ENCODE measurements at places on chromosomes 16 and 17.
A peak's percentile ranks its signal among the peaks of the same experiment; 100 is the strongest.

- DNase-seq = no peak
These were observed 17.9 kb downstream of the IGFBP4 start for GRCh38 chr17:40460968-40461731.

GRCh38 chr16:50718061-50718760 lies 23.7 kb upstream of the CYLD start:
- DNase-seq = no peak

DNA sequence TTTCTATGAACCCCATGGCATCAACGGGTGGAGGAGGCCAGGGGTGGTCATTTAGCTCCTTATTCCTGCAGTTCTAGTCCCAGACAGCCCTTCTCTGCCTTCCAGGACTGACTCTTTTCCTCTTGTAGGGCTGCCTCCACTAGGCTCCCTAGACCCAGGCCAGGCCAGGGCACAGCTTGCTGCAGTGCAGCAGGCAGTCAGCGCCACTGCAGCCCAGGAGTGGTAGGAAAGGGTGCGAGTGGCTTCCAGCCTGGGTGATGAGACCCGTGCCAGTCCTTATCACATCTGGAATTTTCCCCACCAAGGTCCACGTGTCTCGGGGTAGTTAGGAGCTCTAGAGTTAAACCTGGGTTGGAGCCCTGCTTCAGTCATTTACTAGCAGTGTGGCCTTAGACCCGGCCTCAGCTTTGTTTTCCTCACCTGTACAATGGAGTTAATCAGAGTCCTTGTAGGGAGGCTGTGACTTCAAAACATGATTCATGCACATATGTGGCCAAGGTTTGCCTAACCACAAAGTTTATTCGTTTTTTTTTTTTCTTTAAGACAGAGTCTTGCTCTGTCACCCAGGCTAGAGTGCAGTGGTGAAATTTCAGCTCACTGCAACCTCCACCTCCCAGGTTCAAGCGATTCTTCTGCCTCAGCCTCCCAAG lies 4.7 kb downstream of the SLC5A11 start:
- no peak for DNase-seq

GRCh38 chr17:37737081-37737480 lies 7.8 kb downstream of the HNF1B start:
- no peak for DNase-seq

- DNase-seq = no peak
These were observed 2.5 kb upstream of the MAP3K14 start for GRCh38 chr17:45319239-45319703.

DNA sequence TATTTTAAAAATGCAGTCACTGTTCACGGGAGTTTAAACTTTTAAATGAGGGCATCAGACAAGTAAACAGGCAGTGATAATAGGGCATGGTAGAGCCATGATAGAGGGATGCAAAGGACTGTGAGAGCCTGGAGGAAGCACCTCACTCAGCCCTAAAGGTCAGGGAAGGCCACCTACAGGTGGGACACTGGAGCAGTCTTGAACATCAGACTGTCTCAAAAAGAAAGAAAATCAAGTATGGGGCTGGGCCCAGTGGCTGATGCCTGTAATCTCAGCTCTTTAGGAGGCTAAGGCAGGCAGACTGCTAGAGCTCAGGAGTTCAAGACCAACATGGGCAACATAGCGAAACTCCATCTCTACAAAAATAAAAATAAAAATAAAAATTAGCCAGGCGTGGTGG lies 31.0 kb upstream of the DHRS7B start:
- DNase-seq = no peak

GRCh38 chr16:27335349-27336053 lies 21.7 kb downstream of the IL4R start:
- no peak for DNase-seq

DNA sequence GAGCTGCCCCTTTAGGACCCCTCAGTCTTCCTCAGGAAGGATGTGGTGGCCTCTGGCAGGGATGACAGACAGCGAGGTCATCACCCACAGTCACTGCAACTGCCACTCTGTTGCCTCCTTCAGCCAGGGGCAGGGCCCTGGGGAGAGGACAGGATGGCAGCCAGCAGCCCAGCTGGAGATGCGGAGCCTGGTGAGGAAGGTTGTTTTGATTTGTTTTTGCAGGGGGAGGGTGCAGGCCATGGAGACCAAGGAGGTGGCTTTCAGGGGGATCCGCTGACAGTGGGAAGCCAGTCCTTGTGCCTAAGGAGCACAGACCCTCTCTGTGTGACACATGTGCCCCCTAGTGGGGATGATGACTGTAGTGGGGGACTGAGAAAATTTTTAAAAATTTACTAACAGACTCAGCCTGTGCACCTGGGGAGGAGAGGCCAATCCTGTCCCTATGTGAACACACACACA lies 7.4 kb downstream of the PRCD start:
- DNase-seq = no peak

DNA sequence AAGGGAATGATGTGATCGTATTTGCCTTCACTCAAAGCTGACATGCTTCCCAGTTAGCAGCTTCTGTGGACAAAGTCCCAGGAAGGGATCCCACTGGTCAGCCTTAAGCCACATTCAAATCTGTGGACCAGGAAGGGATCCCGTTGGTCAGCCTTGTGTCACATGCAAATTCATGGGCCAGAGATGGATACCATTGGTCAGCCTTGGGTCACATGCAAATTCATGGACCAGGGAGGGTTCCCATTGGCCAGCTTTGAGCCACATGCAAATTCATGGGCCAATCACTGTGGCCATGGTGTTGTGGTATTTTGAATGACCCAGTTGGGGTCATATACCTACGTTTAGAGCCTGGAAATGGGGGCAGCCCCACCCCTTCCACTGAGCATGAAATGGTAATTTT lies 201.6 kb downstream of the HS3ST4 start:
- DNase-seq = no peak

DNA sequence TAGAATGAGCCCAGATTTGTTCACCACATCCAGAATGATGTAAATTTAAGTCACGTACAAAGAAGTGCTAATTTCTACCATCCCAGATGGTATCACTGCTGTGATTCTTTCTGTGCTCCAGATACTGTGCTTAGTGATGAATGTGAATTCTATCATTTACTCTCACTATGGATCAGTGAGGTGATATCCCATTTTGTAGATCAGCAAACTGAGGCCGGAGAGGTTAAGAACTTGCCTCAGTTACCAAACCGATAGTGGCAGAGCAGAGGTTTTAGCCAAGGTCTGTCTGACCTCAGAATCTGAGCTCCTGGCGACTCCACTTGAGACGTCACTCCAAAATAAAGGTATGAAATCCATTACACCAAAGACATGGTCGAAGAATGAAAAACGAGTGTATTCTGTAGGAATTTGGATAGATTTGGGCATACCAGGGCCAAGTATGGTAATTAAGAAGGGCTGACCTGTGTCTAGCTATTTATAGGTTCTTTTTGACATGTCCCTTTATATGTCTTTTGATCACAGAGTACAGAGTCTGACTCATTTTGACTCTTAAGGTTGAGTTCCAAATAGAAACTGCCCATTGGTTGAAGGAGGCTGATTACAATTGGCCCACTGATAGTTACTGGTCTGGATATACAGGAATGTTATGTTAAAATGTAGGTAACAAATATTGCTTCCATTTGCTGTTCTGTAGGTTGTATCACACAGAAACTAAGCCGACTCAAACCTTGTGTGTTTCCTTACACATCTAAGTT lies 10.0 kb downstream of the MAP2K6 start:
- DNase-seq = no peak

- peak; percentile 79 for DNase-seq
These were observed 8.0 kb downstream of the FLYWCH1 start for GRCh38 chr16:2919511-2920255.

DNA sequence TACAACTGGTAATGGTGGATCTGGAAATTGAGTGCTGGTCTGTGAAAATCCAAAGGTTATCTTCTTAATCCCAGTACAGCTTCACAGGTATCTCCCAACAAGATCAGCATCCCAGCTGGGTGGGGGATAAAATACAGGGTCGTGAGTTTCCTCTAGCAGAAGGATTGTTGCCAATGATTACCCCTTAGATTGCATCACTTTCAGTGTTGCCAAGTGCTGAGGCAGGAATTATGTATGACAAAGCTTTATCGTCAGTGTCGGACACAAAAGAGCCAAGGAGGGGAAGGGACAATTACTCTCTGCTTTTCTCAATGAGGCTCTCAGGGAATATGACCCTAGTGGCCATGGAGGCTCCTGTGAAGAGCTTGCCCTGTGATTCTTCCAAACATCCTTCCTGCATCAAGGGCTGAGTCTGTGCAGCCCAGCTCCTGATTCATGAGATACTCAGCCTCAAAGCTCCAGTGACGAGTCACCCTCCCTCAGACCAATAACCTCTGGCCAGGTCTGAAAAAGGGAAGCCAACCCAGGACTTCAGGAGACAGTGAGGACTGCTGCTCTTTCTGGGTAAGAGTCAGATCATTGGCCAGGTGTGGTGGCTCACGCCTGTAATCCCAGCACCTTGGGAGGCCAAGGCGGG lies 15.0 kb downstream of the OR1F1 start:
- DNase-seq = no peak

DNA sequence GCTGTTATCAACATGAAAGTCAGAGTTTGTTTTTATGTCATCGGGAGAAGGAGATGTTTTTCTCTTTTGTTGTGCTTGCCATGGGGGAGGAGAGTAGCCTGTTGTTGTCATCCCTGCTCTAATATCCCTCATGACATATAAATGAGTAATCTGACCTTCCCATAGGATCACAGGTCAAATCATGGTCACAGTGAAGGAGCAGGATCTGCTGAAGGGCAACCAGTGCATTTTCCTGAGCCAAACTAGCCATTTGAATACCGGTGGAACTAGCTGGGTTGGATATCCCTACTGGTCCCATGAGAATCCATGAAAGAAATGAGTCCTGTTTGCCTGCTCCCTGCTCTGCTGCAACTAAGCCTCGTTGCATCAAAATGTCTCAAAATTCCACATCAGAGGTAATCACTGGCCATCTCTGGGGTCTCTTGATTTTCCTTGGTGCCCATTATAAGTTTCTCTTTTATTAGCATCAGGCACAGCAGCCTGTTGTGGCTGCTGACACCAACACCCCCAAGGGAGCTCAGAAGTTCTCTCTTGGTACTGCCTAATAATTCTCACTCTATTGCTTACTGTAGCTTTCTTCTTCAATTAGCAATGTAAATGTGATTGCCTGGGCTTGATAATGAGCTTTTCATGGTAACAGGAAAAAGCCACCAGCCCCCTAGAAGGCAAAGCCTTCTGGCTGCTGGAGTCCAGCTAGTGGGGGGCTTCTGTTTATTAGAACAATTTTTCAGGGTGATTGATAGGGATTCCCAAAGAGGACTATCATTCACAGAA lies 211.4 kb upstream of the ERCC4 start:
- DNase-seq = no peak

GRCh38 chr16:67395105-67395457 lies 1.8 kb upstream of the TPPP3 start:
- no peak for DNase-seq

GRCh38 chr16:81515281-81515680 lies 70.7 kb downstream of the CMIP start:
- no peak for DNase-seq

GRCh38 chr16:78984324-78984723 lies 616.2 kb downstream of the MAF start:
- no peak for DNase-seq

DNA sequence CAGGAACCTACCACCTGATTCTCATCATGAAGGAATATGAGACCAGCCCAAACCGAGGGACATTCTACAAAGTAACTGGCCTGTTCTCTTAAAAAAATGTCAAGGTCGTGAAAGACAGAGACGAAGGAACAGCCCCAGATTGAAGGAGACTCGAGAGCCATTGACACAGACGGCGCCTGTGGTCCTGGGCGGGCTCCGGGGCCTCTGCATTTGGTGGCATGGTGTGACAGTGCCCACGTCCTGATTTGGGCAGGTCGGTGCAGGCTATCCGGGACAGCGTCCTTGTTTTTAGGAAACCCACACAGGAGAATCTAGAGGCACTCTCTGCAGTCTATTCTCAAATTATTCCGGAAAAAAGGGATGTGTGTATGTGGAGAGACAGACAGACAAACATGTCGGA lies 64.1 kb downstream of the ADCY9 start:
- DNase-seq = no peak

- DNase-seq = no peak
These were observed 365.7 kb upstream of the PMFBP1 start for GRCh38 chr16:72537664-72538063.

- DNase-seq = no peak
These were observed 1.7 kb downstream of the BEAN1 start for GRCh38 chr16:66428682-66429251.

DNA sequence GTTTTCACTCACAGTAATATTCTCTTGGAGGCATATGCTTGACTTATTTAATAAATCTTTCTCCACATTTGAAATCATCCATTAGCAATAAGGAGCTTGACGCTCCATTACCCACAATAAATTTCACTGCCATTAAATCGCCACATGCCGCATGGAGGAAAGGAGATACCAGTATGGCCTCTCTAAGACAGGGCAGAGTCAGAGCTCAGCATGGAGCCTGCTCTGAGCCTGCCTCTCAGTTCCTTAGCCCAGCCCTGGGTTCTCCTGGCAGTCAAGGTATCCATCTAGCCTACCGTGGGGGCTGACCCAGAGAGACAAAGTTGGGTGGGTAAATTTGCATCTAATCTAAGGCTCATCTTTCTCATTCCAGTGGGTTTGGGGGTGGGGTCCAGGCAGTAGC lies 80.3 kb upstream of the CES5A start:
- DNase-seq = no peak

- DNase-seq = no peak
These were observed 487.0 kb downstream of the HAPSTR1 start for GRCh38 chr16:9578459-9578858.

- DNase-seq = no peak
These were observed 328 bp downstream of the LLGL1 start for GRCh38 chr17:18225642-18226283.

GRCh38 chr16:77853161-77853560 lies 64.8 kb downstream of the VAT1L start:
- DNase-seq = no peak

DNA sequence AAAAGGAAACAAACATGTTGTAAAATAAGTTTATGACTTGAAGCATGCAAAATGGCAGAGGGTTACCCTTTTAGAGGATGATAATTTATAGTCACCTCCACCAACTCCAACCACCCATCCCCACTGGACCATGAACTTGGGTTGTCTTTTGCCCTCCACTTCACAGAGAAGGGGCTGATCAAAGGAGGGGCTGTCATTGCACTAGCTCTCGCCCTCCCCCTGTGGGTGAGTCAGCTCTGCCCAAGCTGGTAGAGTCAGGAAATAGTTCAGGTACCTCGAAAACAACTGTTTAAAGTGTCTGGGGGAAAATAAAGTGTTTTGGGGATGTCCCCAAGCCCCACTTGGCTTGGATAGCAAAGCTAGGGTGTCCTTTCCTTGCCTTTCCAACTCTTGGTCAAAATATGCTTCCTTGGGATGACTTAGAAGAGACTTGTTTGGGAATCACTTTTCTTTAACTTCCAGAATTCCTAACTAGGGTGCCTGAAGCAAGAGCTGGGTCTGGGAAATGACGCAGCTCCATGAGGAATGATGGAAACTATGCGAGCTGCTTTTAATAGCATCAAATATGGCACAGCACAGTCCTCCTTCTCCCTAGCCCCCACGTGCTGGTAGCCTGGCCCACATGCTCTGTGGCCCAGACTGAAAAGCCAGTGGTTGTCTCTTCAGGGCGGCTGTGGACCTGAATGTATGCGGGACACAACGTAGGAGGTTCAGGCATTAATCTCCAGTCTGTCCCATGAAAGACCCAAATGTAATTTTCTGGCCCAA lies 40.7 kb downstream of the TBX4 start:
- no peak for DNase-seq
